ENCODE measurements at places on chromosomes 13 and 19.

- DNase-seq, result peak; percentile 96
These were observed 32.6 kb downstream of the RUBCNL start for GRCh38 chr13:46354156-46355087.

DNA sequence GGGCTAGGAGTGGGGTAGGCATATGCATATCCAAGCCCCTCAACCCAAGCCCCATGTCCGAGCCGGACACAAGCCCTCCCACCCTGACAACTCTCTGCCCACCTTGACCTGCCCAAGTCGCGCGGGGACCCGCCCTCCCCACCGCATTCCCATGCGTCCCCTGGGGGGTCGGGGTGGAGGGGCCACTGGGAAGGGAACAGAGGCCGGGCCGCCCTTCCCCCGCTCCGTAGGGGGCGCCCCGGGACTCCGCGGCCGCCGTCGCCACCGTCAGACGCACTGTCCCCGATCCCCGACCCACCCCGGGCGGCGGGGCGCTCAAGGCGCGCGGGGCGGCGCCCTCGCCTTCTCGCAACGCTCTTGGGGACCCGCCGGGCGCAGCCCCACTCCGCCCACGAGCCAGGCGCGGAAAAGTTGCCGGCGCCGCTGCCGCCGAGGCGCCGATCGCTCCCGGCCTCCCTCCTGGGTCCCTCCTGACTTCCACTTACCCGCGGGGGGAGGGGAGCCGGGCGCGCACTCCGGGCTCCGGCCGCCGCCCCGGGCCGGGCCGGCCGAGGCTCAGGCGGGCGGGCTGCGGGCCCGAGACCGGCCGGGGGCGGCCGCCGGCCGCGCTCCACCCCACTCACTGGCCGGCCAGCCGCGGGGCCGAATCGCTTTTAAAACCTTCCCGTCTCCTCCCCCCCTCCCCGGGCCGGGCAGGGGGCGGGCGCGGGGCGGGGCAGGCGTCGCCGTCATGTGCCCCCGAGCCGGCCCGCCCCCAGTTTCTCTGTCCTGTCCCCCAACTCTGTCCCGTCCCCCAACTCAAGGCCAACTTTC is 34.4 kb upstream of the NANOS3 start:
- DNase-seq, result no peak

DNA sequence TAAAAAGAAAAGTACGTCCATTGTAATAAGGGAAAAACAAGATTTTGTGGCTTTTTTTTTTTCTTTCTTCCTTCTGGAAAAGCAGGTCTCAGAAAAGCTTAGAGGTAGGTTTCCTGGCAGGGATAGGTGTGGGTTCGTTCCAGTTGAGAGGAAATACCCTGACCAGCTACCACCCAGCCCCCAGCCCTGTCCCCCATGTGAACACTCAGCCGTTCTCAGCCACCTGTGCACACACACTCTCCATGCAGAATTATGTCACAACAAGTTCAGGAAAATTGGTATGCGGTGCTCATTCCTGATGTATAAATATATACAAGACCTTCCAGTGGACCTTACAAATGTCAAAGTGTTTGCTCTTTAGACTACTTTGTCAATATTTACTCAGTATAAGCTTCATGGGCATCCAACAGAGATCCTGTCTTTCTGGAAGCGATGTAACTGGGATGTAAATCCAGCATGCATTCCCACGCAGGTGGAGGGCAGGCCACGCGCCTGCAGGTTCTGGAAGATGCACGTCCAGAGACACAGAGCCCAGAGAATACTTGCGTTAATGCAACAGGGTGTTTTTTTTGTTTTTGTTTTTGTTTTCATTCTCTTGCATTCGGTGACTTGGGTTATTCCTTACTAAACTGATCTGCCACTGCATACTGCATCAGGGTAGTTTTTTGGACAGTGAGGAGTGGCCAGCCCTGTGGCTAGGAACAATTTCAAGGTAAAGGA is 68.8 kb downstream of the TSHZ3 start:
- no peak for DNase-seq

GRCh38 chr13:30978981-30979956 is 46.8 kb downstream of the TEX26 start:
- DNase-seq, result no peak

- peak; percentile 97 for DNase-seq
These were observed 135.2 kb downstream of the TSHZ3 start for GRCh38 chr19:31214086-31214485.

DNA sequence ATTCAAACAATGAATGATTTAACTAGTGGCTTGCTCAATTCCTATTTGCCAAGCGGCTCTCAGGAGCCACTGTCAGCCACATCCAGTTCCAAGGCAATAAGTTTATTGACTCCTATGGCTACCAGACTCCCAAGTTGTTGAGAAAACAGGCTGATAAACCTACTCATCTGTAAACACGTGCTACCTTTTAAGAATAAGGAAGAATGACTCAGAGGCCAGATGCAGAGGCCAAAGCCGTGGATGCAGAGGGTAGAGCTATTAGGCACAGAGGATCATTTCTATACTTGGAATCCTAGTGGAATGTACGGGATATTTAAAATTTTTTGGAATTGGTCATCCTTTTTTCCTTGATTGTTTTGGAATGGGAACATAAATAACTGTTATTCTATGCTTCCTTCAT is 1921.1 kb downstream of the OLFM4 start:
- DNase-seq, result no peak

GRCh38 chr13:36323951-36324566 is 22.1 kb downstream of the SPART start:
- DNase-seq, result peak; percentile 73

DNA sequence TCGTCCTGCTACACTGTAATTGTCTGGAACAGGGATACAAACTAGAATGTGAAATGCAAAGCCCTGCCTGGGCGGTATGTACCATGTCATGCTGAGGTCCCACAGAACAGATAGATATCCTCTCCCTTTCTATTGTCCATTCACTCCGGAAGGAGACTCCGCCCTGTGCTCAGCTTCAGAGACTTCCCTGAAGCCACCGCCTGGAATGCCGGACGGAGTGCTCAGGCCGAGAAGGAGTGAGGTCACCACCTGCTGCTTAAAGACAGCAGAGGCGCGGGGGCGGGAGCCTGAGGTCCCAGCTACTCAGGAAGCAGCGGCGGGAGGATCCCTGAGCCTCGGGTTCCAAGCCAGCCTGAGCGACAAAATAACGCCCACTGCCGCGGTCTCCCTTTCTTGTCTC is 890 bp upstream of the ZNF611 start:
- no peak for DNase-seq

DNA sequence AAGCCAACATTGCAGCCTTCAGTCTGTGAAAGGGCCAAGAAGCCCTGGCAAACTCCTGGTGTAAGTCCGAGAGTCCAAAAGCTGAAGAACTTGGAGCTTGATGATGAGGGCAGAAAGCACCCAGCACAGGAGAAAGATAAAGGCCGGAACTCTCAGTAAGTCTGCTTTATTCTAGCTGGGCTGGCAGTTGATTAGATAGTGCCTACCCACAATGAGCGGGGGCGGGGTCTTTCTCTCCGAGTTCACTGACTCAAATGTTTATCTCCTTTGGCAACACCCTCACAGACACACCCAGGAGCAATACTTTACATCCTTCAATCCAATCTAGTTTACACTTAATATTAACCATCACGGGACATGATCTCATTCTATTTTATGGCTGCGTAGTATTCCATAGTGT is 1317.1 kb downstream of the SLITRK1 start:
- no peak for DNase-seq

DNA sequence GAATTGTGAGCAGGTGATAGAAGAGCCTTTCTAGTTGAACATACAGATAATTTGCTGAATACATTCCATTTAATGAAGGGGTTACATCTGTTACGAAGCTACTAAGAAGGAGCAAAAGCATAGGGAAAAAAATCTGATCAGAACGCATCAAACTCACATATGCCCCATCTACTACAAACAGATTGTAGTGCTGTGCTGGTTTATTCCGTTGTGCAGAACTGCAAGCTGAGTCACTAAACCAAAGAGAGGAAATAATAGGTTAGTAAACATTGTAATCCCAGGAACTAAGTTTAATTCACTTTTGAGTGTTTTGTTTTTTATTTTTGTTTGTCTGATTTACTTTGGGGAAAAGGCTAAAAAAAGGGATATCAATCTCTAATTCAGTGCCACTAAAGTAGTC is 136.3 kb downstream of the CDK8 start:
- DNase-seq, result no peak

- DNase-seq, result peak; percentile 3
These were observed 14.2 kb downstream of the ZNF274 start for GRCh38 chr19:58196901-58197616.

GRCh38 chr13:24672141-24673132 is 7.8 kb upstream of the ATP12A start:
- no peak for DNase-seq

DNA sequence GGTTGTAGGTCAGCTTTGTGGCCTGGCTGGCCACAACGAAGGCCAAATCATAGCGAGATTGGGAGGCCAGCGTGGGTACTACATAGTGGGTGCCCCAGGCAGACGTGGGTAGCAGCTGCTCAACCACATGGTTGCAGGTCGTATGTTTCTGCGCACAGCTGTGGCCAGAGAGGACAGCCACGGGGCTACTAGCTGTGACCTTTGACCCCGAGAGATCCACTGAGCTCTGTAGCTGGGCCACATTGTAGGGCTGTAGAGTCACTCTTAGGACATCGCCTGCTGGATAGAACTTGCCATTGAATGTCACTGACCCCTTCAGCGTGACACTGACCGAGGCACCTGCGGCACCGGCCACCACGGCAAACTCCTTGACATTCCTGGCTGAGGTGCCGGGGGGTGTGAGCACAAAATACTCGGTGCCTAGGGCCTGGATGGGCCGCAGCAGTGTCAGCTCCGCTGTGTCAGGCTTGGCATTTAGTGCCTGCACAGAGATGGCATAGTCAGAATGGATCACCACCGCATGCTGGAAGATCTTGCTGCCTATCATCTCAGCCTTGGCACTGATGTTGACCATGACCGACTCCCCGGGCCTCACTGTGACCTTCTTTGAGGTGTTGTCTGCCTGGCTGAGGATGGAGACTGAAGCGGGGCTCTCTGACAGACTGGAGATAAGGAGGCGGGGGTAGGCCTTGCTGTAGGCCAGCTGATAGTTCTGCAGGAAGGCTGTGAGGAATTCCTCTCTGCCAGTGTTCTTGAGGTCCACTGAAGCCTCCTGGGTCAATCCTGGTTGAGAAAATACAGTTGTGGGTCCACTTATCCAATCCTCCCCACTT is 6.7 kb downstream of the FCGBP start:
- no peak for DNase-seq

GRCh38 chr13:72101768-72102400 is 234.9 kb upstream of the DACH1 start:
- DNase-seq, result no peak

- no peak for DNase-seq
These were observed 583.1 kb downstream of the EFNB2 start for GRCh38 chr13:105952233-105952972.

- no peak for DNase-seq
These were observed 2.0 kb upstream of the ZBTB45 start for GRCh38 chr19:58521651-58522050.

- peak; percentile 16 for DNase-seq
These were observed 34.3 kb downstream of the ZNF536 start for GRCh38 chr19:30406220-30407067.

DNA sequence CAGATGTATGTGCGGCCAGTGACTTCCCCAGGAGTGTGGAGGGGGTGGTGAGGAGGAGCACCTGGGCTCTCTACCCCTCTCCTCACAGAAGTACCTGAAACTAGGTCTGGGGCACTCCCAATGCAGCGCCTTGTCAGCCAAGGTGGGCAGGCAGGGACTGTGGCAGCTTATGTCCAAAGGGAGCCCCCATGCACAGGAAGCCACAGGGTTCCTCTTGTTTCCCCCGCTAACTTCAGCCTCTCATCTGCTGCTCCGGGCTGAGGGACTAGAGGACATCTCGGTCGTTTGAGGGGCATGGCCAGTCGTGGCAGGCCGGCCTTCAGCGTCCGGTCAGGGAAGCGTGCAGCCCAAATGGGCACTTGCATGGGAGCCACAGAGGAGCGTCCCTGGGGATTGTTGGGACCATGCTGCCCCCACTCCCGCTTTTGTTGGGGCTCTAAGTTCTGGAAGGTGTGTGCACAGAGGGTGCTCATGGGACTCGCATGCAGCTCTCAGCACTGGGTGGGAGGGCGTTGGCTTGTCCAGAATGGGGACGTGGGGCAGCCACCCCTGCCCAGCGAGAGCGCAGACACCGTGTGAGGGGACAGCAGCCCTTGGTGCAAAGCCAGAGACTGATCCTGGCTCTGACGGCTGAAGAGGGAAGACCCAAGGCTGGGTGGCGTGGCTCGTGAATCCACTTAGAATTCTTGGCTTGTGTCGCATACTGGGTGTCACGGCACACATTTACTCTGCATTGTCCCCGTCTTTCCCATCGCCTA is 16.6 kb upstream of the NPAS1 start:
- no peak for DNase-seq

- no peak for DNase-seq
These were observed 109.6 kb downstream of the ZAR1L start for GRCh38 chr13:32205431-32206096.

GRCh38 chr13:21058361-21058760 is 3.0 kb downstream of the LATS2 start:
- DNase-seq, result no peak

DNA sequence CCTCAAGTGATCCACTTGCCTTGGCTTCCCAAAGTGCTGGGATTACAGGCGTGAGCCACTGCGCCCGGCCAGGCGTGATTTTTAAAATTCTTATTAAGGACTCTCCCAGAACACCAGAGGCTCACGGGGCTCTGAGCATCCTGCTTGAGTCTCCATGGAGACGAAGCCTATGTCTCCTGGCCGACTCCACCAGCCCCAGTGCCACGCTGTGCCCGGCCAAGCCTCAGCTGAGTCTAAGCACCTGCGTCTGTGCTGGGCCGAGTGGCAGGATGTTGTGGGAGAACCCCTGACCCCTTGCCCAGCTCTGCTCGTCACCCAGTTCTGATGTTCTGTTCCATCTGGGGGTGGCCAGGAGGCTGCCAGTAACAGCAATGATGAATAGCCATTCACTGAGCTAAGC is 3.9 kb upstream of the CELF5 start:
- DNase-seq, result no peak

GRCh38 chr13:91904597-91904996 is 506.2 kb downstream of the GPC5 start:
- no peak for DNase-seq

DNA sequence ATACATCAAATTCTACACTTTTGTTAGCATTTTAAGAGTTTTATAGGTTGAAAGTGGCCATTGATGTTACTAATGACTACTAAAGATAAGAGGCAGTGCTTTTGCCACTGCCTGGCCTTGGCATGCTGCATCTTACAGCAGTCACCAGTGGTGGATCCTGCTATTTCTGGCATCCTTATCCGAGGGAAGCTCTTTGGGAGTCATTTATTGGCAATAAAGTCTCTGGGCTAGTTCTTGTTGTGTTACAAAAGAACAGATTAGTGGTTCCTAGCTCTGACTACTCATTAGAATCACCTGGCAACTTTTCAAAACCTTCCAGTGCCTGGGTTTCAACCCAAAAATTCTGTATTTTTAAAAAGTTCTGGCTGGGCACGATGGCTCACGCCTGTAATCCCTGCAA is 94.5 kb downstream of the ZMYM2 start:
- no peak for DNase-seq

- no peak for DNase-seq
These were observed 13.6 kb upstream of the FBXO17 start for GRCh38 chr19:38989066-38989605.

GRCh38 chr19:30521937-30522336 is 149.8 kb downstream of the ZNF536 start:
- no peak for DNase-seq

- no peak for DNase-seq
These were observed 59.7 kb upstream of the TRPC4 start for GRCh38 chr13:37929308-37929707.

Data from GM04503 (cell line).